GM04504 (cell line): ENCODE measurements at places on chromosomes 2 and 18.

DNA sequence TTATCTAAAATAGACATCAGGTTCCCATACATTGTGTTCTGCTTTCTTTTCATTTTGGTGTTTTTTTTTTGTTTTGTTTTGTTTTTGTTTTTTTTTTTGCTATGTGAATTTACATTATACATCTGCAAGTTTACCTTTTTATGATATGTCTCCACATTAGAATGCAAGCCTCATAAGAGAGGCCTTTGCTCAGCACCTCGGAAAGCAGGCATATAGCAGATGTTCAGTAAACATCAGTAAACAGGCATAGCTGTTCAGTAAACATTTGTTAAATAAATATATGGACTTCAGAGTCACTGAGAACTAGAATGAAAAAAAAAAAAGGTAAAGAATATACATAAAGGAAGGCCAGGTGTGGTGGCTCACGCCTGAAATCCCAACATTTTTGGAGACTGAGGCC is 405.3 kb downstream of the ERBB4 start:
- no peak for DNase-seq

DNA sequence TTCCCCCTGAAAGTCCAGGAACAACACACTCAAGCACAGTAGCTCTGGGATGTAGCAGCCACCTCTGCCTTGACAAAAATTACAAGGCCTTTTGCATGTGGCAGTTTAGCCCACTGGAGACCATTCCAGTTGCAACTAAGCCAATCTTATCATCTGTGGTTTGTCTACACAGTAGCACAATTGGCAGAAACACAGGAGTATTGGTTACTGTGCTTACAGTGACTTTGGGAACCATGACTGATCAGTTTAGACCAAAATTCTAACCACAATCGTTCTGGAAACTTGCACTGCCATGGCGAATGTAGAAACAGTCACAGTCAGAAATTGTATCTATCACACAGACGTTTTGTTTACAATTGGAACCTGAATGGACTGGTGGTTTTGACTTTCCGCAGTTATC is 403.7 kb upstream of the MEIS1 start:
- no peak for DNase-seq

DNA sequence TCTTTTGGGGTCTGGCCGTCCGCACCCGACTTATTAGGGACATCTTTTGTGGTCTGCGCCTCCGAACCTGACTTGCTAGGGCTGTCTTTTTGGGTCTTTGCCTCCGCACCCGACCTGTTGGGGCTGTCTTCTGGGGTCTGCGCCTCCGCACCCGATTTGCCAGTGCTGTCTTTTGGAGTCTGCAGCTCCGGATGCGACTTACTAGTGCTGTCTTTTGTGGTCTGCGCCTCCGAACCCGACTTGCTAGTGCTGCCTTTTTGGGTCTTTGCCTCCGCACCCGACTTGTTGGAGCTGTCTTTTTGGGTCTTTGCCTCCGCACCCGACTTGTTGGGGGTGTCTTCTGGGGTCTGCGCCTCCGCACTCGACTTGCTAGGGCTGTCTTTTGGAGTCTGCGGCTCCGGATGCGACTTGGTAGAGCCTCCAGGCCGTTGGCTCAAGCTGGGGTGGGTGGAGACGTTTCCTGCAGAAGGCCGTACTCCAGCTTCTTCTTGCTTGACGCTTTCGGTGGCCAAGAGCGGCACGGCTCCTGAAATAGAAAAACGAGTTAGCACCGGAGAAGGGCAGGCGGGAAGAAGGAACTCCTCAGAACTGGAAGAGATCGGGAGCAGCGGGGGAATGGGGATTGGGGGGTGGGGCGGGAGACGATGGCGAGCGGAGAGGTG is 498 bp downstream of the TGOLN2 start:
- DNase-seq: no peak

DNA sequence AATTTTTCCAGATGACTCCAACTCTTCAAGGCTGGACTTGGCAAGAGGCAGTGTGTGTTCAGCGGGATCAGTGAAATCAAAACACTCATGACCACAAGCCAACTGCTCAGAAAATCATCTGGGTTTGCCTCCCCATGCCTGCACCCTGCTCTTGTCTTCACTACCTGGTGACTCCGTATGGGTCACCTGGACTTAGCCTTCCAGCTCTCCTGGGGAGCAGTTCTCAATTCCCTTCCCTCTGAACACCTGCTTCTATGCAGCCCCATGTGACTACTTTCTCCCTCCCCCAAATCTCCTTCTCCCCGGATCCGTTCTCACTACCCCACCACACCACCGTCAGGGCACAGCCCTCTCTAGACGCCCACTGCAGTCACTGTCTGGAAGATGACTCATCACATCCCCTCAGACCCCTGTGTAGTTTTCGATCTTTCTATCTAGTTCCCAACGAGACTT is 130.2 kb upstream of the ID2 start:
- DNase-seq: no peak

GRCh38 chr18:52442686-52443085 is 102.7 kb downstream of the DCC start:
- no peak for DNase-seq

- DNase-seq: no peak
These were observed 109.0 kb upstream of the MSH2 start for GRCh38 chr2:47293976-47294375.

DNA sequence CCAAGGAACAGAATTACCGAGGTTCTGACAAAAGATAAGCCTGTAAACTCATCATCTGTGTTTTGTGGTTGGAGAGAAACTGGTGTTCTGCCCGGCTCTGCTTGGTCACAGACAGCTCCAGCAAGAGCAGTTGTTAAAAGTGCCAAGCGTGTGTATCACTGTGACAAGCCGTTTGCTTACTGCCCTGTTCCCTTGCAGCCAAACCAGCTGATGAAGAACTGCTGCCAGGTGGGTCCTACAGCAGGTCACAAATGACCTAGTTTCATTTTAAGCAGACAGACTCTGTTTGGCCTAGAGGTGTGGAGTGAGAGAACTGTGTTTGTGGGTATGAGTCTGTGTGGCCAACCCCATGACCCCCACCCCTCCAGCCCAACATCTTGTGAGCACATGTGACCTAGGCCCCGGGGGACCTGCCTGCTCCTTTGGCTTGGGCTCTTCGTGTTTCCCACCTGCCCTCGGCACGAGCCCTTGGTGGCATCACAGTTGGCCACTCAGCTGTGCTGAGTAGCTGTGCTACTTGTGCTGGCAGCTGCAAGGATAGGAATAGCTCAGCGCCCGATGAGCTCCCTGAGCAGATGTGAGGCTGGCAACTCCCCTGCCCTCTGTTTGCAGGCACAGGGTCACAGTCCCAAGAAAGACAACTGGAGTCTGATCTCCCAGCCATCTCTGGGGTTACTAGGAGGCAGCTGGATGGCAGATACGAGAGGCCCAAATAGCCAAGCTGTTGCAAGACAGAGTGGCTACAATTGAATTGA is 9.7 kb downstream of the OXER1 start:
- no peak for DNase-seq

DNA sequence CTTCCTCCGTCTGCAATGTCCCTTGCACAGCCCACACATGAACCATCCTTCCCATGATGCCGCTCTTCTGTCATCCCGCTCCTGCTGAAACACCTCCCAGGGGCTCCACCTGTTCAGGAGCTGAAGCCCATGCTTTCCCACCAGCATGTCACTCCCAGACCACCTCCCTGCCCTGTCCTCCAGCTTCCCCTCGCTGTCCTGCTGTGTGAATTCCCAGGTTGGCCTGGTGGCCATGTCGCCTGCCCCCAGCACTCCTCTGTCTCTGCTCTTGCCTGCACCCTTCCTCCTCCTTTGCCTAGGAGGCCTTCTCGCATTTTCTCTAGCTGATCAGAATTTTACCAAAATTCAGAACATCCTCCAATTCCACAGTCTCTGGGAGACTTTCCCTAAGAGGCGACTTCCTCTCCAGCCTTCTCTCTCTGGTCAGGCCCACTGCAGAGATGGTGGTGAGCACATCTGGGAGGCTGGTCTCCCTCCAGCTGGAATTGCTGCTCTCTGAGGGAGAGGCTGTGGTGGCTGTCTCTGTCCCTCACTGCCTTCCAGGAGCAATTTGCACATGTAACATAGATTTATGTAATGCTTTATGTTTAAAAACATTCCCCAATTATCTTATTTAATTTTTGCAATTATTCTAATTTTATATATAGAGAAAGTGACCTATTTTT is 8.9 kb upstream of the IL1RL2 start:
- no peak for DNase-seq

DNA sequence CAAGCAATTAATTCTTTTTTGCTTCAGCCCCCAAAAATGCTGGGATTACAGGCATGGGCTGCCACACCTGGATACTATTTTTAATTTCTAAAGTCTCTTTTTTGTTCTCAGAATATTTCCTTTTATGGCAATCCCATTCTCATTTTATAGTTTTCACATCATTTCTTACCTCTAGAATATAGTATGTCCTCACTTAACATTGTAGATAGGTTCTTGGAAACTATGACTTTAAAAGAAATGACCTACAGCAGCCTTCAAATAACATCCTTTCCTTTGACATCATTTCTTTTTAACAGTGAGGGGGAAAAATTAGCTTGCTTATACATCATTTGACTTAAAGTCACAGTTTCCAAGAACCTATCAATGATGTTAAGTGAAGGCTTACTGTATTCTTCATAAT is 31.6 kb downstream of the RBBP8 start:
- no peak for DNase-seq

GRCh38 chr2:26179446-26179913 is 6.6 kb downstream of the GAREM2 start:
- DNase-seq: no peak

- no peak for DNase-seq
These were observed 308.8 kb downstream of the PRKCE start for GRCh38 chr2:45960057-45960863.

GRCh38 chr2:43387092-43388062 is 161.0 kb upstream of the ZFP36L2 start:
- peak; percentile 16 for DNase-seq

DNA sequence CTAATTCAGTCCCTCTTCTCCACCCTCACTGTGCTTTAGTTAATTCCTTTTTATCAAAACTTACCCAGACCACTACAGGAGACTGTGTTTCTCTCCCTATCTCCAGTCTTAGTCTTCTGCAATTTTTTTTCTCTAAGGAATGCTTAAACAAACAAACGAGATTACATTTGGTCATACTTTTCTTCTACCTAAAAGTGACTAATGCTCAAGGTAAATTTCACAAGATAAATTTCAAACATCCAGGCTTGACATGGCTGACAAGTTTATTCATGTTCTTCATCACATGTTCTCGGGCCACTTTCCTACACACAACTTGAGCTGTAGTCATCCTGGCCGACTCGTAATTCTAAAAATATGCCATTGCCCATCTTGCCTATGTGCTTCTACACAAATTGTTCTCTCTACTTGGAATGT is 23.2 kb upstream of the ACSL3 start:
- no peak for DNase-seq
